ENCODE measurements at places on chromosomes 3 and 15. TPM values are rescaled to one million over a fixed set of nuclear protein-coding genes. Genes with fewer than 3 reads are reported as not detected.

DNA sequence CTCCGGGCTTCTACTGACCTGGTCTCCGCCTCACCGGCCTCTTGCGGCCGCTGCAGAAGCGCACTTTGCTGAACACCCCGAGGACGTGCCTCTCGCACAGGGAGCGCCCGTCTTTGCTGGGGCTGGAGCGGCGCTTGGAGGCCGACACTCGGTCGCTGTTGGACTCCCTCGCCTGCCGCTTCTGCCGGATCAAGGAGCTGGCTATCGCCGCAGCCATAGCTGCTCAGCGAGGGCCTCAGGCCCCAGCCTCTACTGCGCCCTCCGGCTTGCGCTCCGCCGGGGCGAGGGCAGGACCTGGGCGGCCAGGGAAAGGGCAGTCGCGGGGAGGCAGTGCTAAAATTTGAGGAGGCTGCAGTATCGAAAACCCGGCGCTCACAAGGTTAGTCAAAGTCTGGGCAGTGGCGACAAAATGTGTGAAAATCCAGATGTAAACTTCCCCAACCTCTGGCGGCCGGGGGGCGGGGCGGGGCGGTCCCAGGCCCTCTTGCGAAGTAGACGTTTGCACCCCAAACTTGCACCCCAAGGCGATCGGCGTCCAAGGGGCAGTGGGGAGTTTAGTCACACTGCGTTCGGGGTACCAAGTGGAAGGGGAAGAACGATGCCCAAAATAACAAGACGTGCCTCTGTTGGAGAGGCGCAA lies 319.2 kb downstream of the FGF12 start:
- peaks cover 19% of the 10 kb centered on the region for H3K4me1 ChIP-seq
- no peaks in the 10 kb centered on the region for H3K27me3 ChIP-seq
- no peak overlapping the region for H3K27ac ChIP-seq
- no peaks in the 10 kb centered on the region for H3K36me3 ChIP-seq
- H3K4me3 ChIP-seq, result no peak overlapping the region

GXYLT2 gene
- 5.6 TPM for total RNA-seq

DNA sequence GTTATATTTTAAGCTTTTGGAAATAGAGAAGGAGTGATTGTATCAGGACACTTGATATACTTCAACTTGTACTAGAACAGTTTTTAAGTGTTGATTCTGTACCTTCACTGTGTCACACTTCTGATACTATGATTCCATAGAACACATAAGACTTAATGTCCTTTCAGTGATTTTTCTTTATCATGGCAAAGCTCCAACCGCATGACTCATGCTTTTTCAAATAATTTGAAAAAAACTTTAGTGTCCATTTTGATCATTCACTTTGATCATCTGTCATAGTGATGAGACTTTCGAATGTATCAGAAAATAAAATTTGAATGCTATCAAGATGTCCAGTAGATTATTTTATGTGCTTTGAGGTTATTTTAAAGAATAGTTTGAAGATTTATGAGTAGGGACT lies 32.0 kb downstream of the AP4E1 start:
- no peak overlapping the region for H3K27ac ChIP-seq
- H3K4me3 ChIP-seq, result no peak overlapping the region
- no peaks in the 10 kb centered on the region for H3K4me1 ChIP-seq
- DNase-seq, result no peak

ETFA gene
- 38.6 TPM for total RNA-seq

DNA sequence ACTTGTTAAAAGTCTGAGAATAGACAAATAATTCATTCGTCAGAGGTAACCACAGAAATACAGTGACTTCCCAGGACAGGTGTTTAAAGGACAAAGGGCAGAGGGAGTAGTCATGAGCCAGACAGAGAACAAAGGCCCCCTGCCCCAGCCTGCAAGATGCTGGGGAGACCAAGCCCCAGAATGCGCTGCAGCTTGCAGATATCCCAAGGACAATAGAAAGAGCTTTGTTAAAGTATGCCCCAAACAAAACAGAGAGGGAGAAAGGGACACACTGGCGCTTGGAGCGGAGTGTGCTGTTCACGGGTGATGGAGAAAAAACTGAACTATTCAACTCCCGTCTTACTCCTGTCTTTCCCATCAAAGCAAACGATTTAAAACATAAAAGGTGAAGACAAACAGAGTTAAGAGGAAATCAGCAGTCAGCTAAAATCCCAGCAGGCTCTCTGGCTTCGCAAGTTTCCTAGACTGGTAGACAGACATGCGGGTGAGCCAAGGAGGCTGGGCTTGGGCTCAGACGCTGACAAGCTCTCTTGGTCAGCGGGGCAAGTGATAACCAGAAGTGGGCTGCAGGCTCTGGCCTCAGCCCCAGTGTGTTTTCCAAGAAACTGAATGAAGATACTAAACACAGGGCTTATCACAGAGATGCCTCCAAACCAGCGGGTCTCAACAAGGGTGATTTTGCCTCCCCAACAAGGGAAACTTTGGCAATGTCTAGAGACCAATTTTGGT lies 130.1 kb downstream of the UACA start:
- no peaks in the 10 kb centered on the region for H3K36me3 ChIP-seq
- no peaks in the 10 kb centered on the region for H3K4me1 ChIP-seq
- no peak overlapping the region for H3K4me3 ChIP-seq
- H3K27me3 ChIP-seq, result no peaks in the 10 kb centered on the region

DNA sequence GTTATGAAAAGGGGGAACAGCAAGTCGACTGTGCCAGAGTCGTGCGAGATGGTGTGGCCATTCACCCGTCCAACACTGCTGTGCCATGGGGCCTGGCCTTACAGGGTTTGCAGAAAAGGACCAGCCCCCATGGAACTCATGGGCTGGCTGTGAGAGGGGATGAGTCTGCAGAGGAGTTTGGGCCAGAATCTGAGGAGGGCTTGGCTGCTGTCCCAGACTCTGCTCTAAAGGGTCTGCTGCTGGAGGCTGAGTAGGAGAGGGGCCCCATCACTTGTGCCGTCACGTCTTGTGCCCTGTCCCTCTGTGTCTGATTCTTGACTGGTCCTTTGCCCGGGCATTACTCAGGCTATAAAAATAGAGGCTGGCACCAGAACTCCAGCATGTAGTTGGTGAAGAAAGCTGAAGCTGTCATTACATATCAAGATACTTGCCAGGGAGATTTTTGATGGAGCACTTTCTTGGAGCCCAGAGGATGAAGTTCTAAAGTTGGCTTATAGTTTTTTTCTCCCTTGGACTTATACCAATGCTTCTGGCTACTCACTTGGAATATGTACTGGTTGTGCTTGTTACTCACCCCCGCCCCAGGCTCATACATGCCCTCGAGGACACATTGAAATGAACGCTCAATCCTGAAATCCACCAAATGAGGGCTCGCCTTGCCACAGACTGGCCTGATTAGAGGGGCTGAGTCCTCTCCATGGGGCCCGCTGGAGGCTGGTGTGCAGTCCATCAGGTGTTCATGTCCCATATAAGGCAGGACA lies 10.2 kb downstream of the PXYLP1 start:
- H3K4me1 ChIP-seq, result peaks cover 39% of the 10 kb centered on the region
- H3K27ac ChIP-seq, result no peak overlapping the region
- no peak overlapping the region for H3K4me3 ChIP-seq

DNA sequence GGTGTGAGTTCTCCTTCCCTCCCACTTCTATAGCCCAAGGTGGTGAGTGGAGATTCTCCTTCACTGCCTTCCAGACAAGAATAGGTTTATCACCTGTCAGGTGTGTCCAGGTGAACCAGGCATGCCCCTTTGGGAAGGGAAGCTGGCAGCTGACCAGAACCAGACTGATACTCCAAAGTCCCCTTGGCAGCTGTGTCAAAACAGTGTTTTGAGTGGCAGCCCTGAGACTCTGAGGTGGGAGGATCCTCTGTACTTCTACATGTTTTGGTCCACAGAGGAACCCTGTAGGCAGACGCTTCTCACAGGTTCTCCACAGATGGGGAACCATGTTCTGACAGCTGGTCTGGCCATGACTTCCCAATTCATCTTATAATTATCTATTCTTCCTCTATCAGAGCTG lies 30.1 kb downstream of the ISL2 start:
- no peak overlapping the region for H3K27ac ChIP-seq
- H3K4me1 ChIP-seq, result peaks cover 6% of the 10 kb centered on the region
- no peaks in the 10 kb centered on the region for H3K27me3 ChIP-seq
- no peaks in the 10 kb centered on the region for H3K36me3 ChIP-seq
- no peak for DNase-seq
- H3K4me3 ChIP-seq, result no peak overlapping the region

LNP1 gene
- total RNA-seq, result 6.2 TPM

DNA sequence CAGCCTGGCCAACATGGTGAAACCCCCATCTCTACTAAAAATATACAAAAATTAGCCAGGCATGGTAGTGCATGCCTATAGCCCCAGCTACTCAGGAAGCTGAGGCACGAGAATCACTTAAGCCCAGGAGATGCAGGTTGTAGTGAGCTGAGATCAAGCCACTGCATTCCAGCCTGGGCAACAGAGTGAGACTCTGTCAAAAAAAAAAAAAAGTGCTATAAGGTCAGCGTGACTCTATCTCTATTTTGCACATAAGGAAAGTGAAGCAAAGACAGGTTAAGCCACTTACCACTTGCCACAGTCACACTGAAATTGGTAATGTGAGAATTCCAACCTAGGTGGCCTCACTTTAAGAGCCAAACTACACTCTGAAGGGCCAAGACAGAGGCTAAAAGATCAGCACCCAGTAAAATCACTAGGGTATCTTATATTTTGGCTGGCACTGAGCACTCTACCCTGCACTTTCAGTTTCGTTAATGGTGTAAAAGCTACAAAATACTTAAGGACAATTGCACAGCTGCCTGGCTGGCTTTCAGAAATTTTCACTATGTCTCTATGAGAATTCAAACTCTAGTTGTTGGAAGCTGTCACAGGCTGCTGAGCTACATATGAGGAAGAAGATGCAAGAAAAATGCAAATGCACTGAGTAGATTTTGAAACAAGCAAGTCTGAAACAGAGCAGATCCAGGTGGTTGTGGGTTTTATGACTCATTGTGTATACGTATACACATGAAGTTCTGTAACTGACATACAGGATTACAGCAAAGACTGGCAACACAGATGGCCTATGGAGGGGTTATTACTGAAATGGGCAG lies 32.7 kb downstream of the TRANK1 start:
- no peak overlapping the region for H3K27ac ChIP-seq
- no peak for DNase-seq
- no peaks in the 10 kb centered on the region for H3K27me3 ChIP-seq
- H3K4me3 ChIP-seq, result no peak overlapping the region
- H3K36me3 ChIP-seq, result no peaks in the 10 kb centered on the region

DNA sequence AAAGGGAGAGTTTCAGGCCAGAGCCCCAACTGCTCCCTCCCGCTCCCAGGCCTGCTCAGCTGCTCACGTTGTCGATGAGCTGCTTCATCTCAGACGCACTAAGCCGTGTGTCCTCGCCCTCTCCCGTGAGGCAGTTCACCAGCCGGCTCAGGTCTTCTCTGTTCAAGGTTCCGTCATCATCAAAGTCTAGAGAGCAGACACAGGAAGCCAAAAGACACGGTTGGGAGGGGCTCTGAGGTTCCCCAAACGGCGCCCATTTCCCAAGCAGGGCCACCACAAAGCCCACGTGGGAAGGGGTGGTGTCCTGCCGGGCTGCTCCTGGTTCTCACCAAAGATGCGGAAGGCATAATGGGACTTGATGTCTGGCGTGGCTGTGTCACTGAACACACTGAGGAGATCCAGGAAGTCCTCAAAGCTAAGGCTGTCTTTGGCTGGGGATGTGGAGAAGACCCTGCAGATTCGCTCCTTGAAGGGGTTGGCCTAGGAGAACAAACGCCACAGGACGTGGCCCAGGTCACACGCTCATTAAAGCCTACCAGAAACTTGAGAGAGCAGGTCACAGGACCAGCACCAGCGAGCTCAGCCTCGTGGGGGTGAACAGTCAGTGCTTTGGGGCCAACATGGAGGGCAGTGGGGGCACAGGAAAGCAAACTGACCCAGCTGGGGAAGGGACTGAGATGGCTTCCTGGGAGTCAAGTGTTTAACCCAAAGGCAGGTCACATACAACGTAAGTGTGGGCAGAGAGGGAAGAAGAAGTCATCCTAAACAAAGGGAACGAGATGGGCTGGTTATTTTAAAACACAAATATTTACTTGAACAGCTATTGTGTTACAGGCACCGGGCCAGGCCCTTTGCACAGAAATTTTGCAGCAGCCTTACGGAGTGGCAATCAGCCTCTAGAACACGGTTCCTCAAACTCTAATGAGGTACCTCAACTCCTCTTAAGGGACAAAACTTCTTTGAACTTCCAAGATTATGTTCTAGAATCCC lies 2.4 kb downstream of the CIB1 start:
- peak; percentile 68 for DNase-seq
- H3K4me1 ChIP-seq, result peaks cover 78% of the 10 kb centered on the region
- H3K27me3 ChIP-seq, result no peaks in the 10 kb centered on the region
- peak overlapping the region; percentile 94 for H3K27ac ChIP-seq

DNA sequence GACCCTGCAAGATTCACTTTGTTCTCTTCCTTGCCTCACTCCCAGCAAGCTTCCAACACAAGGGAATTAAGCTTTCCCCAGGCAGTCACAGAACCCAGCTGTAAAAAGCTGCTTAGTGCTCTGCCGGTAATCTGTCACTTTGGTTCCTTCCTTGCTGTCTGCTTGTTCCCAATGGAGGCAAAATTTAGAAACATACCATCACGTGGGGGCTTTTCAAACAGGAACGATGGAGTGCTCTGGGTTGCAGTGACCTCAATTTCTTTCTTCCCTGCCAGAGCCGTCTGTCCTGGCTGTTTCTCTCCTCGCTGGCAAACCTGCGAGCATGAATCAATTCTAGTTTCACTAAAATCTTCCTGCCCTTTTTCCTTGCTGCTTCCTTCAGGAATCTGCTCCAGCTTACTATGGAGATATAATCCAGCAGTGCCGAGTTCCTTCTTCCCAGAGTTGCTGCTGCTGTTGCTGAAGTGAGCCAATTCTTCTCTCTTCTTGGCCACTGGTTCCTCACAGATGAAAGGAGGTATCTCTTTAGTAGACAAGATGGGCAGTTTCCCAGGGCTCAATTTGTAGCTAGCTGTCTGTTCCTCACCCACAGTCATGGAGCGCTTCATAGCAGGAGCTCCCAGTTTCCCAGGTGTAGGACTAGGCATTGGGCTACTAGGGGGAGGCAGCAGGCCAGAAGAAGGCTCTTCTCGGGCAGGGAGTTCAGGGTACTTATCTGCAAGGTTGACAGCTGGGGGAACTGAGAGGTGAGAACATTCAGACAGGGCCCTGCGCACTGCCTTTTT lies 88.1 kb downstream of the DHX30 start:
- H3K4me1 ChIP-seq, result peaks cover 19% of the 10 kb centered on the region
- H3K27ac ChIP-seq, result peak overlapping the region; percentile 8
- H3K4me3 ChIP-seq, result no peak overlapping the region
- peaks cover 7% of the 10 kb centered on the region for H3K36me3 ChIP-seq
- no peaks in the 10 kb centered on the region for H3K27me3 ChIP-seq

SKOR1 gene
- 0.78 TPM for total RNA-seq

Measured in body of pancreas (tissue), 4 donors.